Lung microvascular endothelial cell (primary cell): ENCODE measurements at places on chromosomes 7 and 10. TPM values are rescaled to one million over a fixed set of nuclear protein-coding genes. Genes with fewer than 3 reads are reported as not detected.

Gene FXYD4
- not detected in 2 replicates for total RNA-seq

Gene C1QL3
- total RNA-seq, result 0.65 TPM in 1 of 2 replicates, not detected in the other

Gene PRKCQ
- 0.44 and 0.60 TPM in 2 replicates for total RNA-seq

Gene CARD11
- total RNA-seq, result 2.2 and 3.1 TPM in 2 replicates

Gene RRP12
- 6.8 and 9.3 TPM in 2 replicates for total RNA-seq

Gene VWA2
- total RNA-seq, result not detected in 2 replicates

Gene TAS2R4
- total RNA-seq, result 0.22 and 0.40 TPM in 2 replicates

Gene SPDYE16
- not detected in 2 replicates for total RNA-seq
